ENCODE measurements at places on chromosomes 4 and X. TPM values are rescaled to one million over a fixed set of nuclear protein-coding genes. Genes with fewer than 3 reads are reported as not detected.

FHDC1 gene
- 0.03 TPM for total RNA-seq

PROM1 gene
- not detected for total RNA-seq

MAGEA11 gene
- not detected for total RNA-seq

ATP2B3 gene
- not detected for total RNA-seq

MEPE gene
- not detected for total RNA-seq

MAGEA1 gene
- not detected for total RNA-seq

GRCh38 chr4:184293552-184293951 is 75.9 kb upstream of the ENPP6 start:
- no peak for DNase-seq

GRCh38 chrX:6175914-6176313 is 52.8 kb downstream of the NLGN4X start:
- no peak for DNase-seq

DNA sequence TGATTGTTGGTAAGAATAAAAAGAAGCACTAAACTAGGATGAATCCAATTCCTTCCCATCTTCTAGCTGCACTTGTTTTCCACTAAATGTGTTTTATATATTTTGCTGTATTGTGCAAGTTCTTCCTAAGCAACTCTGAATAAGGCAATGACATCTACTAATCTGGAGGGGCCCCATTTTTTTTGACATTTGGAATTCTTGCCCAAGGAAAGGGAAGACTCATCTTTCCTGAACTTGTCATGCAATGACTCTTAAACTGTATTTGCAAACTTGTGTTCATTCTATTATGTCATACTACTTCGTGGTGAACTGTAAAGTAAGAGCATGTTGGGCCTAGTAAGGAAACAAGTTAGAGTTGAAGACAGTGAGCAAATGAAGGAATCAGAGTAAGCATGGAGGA is 45.9 kb downstream of the FREM3 start:
- DNase-seq: no peak

DNA sequence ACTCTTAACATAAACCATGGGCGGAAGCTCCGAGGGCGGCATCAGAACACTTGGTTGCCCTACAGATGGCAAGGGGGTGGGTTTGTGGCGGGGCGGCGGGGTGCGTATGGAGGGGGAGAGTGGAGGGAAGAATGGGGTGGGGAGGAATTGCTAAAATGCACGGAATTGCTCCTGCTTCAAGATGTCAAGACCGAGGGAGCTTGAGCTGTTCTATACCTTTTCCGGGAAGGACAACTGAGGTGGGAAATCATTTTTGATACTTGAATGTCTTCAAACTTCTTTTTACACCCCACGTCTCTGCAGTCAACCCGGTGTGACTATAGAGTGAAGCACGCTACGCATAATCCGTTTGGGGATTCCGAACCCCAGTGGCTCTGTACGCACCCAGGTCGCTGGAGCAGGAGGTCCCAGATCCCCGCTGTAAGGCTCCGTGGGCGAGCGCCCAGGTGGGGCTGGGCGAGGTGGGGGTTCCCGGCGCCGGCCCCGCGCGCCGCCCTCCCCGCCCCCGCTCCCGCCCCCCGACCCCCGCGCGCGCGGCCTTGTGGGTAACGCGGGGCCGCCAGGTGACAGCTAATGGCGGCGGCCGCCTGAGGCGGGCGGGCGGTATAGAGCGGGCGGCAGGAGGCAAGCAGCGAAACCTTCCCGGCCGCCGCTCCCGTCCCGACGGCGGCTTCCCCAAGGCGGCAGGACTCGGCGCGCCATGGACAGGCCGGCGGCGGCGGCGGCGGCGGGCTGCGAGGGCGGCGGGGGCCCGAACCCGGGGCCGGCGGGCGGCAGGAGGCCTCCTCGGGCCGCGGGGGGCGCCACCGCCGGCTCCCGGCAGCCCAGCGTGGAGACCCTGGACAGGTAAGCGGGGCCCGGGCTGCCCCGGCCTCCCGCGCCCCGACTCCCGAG is at the start of gene MTMR1:
TSS of gene MTMR1 (plus strand) at position 566 of the 894 bp plus-strand sequence. CDS start at position 701, 135 bp downstream.
- DNase-seq: peak; percentile 44

- DNase-seq: no peak
These were observed 309.8 kb upstream of the GALNT7 start for GRCh38 chr4:172858731-172859230.

- DNase-seq: no peak
These were observed 26.8 kb upstream of the MAGEA10 start for GRCh38 chrX:152165033-152165743.

DNA sequence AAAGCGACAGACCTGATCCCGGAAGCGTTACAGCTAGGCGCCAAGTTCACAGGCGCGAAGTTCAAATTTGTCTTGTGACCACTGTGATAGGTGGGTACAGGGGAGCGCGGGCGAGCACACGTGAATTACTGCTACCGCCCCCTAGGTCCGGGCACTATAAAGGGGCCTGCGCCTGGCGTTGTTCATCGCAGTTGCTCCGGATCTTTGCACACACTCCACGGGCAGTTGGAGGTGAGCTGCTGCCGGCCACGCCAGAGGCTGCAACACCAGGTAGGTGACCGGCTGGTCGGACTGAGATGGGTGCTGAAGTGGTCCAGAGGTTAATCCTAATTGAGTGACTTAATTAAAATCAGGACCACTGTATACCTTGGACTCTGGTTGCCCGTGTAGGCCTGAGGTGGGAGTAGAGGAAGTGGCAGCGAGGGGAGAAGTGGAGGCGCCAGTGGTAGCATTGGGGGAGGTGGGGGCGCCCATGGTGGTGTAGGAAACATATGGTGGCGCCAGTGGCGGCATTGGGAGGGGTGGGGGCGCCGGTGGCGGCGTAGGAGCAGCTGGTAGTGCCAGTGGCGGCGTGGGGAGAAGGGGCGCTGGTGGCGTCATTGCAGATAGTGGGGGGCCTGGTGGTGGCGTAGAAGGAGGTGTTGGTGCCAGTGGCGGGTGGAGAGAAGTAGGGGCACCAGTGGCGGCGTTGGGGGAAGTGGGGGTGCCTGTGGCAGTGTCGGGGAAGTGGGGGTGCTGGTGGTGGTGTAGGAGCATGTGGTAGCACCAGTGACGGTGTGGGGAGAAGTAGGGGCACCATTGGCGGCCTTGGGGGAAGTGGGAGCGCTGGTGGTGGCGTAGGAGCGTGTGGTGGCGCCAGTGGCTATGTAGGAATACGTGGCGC is at the start of gene GCNA:
TSS of gene GCNA (plus strand) at position 185 of the 883 bp plus-strand sequence. CDS start 2,385 bp downstream, outside the sequence.
- no peak for DNase-seq

GRCh38 chrX:39261446-39262147 is 460.3 kb downstream of the MID1IP1 start:
- peak; percentile 68 for DNase-seq

GRCh38 chrX:101408532-101408841 is 465 bp downstream of the HNRNPH2 start:
- no peak for DNase-seq

- no peak for DNase-seq
These were observed 42.6 kb upstream of the HOPX start for GRCh38 chr4:56723659-56724230.

DNA sequence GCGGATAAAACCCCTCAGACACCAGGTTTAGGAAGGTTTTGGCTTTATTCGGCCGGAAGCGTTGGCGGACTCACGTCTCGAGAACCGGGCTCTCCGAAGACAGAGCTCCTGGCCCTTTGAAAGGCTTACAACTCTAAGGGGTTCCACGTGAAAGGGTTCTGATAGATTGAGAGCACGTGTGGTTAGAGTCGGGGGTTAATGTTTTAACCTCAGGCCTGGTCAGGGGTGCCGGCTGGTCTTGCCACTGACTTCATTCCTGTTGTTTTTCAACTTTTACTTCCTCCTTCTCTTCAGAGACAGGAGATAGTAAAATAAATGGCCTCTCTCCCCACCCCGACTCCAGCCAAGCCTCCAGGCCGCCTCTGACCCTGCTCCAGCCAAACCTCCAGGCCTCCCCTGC is 4.7 kb upstream of the ASMT start:
- no peak for DNase-seq

GRCh38 chr4:83009529-83009928 is 1.1 kb downstream of the LIN54 start:
- DNase-seq: no peak

GRCh38 chrX:20388594-20388993 is 121.9 kb upstream of the RPS6KA3 start:
- DNase-seq: no peak

DNA sequence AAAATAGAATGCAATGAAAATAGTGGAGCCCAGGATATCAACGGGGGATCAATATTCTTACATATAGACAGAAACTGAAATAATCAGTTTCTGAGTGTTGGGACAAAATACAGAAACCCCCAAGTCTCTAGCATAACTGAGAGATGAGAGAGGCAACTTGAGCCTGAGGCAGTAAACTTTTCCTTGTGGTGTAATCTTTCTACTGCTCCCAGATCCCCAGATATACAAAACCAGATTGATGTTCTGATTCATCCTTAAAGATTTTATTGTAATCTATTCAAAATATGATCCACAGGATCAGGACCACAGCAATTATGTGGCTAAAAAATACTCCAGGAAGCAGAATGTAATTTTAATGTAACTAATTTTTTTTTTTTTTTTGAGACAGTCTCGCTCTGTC is 2282.6 kb downstream of the ARAP2 start:
- DNase-seq: no peak

DNA sequence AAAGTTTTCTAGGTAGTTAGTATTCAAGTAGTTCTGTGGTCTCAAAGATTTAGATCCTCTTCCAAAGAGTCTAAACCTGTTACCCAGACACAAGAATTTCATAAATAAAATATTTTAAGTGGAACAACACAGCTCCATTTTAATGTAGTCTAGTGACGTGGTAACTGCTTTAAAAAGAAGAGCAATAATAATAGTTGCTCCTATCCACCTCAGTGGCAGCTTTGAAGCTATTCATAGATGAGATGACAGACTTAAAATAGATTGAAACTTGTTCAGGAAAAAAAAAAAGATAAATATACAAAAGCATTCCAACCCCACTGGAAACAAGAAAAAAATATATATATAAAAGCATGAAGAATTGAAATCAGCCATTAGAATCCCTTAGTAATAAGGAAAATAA is 14.6 kb downstream of the SCOC start:
- DNase-seq: no peak

DNA sequence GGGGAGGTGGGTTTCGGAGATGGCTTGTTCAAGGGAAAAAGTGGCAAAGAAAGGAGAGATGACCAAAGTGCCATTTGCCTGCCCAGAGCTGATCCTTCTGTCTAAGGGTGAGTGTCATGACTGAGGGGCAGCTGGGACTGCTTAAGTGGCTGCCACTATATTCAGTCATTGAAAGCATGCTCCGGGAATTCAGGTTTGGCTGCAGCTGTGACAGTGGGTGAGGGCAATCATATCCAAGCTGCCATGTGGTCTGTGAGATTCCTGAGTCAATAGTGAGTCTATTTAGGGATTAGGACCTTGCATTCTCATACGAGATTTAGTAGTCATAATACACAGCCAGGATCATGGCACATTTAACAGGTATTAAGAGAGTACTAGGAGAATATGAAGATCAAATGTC is 138.8 kb upstream of the BANK1 start:
- DNase-seq: no peak

- no peak for DNase-seq
These were observed 19.9 kb upstream of the TXK start for GRCh38 chr4:48153791-48154550.
